ENCODE measurements at places on chromosomes 3 and 15.
A peak's percentile ranks its signal among the peaks of the same experiment; 100 is the strongest.

DNA sequence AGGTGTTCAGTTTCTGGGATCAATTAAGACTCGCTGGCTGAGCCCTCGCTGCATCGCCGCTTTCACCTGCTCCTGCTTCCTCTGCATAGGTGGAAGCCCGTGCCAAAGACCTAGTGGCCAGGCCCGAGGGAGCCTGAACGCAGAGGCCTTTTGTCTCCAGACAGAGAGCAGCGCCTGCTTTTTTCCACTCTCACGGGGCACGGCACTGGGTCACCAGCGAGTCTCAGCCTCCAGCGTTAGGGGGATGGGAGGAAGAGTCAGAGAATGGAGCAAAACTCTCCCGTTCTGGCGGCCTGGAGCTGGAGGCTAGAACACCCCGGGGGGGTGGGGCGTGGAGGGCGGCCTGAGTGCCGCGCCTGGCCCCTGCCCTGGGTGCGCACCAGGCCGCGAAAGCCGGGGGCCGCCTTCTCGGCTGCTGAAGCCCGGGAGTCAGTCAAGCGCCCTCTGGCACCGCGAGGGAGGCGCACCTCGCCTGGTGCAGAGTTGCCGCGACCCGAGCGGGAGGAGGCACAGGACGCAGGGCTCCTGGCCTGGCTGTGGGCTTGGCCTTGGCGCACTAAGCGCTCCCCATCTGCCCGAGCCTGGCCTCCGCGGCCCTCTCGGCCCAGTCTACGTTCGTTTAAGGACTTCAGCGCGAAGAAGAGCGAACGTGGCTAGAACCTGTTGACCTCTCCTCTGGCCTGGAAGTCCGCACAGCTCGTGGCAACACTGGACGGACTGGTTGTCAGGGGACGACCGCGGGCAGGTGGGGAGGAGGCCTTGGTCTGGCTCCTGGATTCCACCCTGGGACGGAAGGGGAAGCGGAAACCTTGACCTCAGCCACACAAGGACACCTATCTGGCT, 21.5 kb downstream of the NR2F2 start:
- no peak for DNase-seq

DNA sequence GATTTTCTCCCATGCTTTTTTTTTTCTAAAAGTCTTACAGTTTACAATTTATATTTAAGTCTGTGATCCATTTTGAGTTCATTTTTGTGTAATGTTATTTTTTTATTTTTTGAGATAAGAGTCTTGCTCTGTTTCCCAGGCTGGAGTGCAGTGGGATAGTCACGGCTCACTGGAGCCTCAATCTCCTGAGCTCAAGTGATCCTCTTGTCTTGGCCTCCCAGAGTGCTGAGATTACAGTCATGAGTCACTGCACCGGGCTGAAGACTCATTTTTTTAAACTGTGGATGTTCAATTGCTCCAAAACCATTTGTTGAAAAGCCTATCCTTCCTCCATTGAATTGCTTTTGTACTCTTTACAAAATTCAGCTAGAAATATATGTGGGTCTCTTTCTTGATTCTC, 19.5 kb downstream of the LNP1 start:
- no peak for DNase-seq

GRCh38 chr3:190863119-190863465, 598 bp upstream of the GMNC start:
- DNase-seq: no peak

GRCh38 chr3:14228681-14229470, 50.3 kb downstream of the LSM3 start:
- DNase-seq: no peak

GRCh38 chr3:40800343-40800742, 275.6 kb downstream of the ZNF621 start:
- DNase-seq: peak; percentile 5

Data from Panc1 (cell line).